Effector CD8-positive, alpha-beta T cell (primary cell): ENCODE measurements at places on chromosomes 1 and 21.

- DNase-seq = no peak
Observed at GRCh38 chr1:159443066-159443750, 3.7 kb downstream of the OR10J1 start.

DNA sequence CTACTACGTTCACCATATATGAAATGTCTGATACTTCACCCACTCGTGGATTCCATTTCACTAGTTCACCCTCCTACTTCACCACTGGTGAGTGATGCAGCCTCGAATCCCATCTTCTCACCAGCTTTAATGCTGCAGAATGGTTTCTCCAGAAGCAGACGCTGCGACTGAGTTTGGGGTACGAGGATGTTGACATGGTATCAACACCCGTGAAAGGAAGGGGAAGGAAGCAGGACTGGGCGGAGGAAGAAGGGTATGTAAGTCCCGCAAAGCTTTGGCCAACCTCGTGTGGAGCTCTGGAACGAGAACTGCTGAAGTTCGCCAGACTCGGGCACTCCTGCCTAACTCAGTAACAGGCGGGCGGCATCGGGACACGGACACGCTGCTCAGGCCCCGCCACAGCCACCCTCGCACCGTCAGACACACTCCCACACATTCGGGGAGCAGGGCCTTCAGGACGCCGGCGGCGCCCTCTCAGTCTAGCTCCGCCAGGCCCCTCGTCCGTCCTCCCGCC is 833 bp upstream of the DIP2A start:
- DNase-seq = no peak

GRCh38 chr1:64476251-64476952 is 6.5 kb downstream of the CACHD1 start:
- DNase-seq = no peak

DNA sequence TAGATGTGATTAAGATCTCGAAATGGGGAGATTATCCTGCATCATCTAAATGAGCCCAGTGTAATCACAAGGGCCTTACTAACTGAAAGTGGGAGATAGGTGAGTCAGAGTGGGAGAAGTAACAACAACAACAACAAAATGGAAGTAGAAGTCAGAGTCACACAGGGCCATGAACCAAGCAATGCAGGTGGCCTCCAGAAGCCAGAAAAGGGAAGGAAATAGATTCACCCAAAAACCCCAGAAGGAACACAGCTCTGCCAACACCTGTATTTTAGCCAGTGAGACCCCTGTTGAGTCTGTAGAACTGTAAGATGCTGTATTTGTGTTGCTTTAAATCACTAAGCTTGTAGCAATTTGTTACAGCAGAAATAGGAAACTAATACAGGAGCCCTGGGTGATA is 4.1 kb downstream of the TAGLN2 start:
- DNase-seq = no peak

- no peak for DNase-seq
Observed at GRCh38 chr1:78432016-78432415, 58.8 kb upstream of the PTGFR start.

DNA sequence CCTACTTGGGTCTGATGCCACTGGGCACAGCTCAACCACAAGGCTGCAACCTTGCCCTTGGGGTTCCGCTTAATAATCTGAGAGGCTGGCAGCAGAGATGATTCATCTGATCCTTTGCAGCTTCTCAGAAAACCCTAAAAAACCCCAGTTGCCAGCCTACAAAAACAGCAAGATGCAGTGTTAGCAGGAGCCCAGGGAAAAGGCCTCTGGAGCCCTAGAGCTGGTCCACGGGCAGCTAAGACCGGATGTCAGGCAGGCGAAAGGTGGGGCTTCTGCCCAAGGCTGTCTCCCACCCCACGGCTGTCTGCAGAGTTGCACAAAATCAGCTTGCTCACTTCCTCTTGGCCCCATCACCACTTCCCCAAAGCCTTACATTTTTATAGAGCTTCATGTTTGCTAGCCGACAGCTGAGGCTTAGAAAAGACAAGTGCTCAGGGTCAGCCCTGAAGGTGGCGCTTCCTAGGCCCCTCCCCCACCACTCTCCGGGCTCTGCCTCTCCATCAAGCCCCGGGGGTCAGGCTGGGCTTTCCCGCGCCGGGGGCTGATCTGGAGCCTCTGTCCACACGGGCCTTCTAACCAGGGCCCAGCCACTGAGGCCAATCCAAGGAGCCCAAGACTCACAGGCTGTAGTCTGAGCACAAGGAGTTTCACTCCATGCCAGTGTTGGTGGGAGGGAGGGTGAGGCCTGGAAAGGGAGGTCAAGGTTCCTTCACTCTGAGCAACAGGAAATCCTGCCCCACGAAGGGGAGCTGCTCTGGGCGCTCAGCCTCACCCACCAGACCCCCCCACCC is 4.2 kb upstream of the ADORA3 start:
- peak; percentile 21 for DNase-seq

DNA sequence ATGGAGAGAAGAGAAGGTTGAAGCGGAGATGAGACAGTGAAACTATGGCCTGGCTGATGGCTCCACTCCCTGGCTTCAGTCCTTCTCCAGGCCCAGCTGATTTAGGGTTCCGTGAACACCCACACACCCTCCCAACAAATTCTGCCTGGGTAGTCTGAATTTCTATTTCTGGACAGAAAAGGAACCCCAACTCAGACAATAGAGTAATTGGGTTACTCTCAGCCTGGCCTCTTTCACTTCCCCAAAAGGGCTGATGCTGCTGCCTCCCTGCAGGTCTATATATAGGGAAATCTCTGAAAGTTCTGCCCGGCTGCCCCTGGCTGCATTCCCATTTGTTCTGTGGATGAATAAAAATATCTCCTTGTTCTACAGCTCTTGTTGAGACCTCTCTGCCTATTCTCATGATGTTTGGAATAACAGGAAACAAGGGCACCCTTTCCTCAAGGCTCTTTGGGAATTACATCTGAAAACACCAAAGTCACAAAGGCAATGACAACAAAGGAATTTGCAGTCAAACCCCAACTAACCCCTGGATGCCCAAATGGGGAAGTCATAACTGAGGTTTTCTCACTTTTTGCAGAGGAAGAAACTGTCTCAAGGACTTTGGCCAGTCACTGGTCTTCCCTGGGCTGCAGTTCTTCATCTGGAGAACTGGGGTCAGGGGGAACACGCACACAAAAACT is 11.4 kb upstream of the ZSCAN20 start:
- DNase-seq = no peak

- DNase-seq = no peak
Observed at GRCh38 chr1:211468595-211468994, 23.4 kb downstream of the RD3 start.

GRCh38 chr1:227541796-227542152 is 21.6 kb upstream of the ZNF678 start:
- DNase-seq = no peak
